ENCODE measurements at places on chromosomes 13 and 19.

- DNase-seq = no peak
Observed at GRCh38 chr13:65600702-65601101, 1629.4 kb downstream of the PCDH9 start.

DNA sequence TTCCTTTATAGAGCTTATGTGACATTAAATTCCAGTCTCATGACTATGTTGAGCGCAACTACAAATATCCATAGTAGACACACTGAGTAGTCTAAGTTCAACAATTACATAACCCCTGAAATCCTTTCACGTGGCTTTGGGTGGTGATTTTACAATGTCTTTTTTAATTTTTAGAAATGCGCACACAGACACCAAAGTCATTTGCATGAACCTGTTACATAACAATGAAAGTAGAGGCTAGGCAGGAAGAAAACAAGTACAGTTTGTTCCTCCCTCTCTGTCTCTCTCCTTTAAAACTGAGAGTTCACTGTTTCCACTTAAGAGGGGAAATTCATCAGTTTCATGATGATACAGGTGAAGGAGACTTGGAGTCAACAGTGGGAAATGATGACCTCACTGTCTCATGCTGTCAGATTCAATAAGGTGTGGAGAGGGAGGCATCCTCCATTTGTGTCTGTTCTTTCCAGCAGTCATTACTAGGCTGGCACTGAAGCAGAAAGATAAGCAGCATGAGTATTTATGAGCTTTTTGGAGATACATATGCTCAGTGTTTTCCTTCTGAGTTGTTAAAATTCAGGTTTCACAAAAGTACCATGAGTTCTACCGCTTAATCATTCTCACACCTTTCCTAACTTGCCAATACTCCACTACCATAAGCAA lies 201.8 kb downstream of the LHFPL6 start:
- DNase-seq = no peak

GRCh38 chr19:41114132-41114531 lies at the start of gene CYP2F1:
TSS of gene CYP2F1 (plus strand) at chr19:41114432. CDS start at chr19:41116189, 1,757 bp downstream.
- no peak for DNase-seq

DNA sequence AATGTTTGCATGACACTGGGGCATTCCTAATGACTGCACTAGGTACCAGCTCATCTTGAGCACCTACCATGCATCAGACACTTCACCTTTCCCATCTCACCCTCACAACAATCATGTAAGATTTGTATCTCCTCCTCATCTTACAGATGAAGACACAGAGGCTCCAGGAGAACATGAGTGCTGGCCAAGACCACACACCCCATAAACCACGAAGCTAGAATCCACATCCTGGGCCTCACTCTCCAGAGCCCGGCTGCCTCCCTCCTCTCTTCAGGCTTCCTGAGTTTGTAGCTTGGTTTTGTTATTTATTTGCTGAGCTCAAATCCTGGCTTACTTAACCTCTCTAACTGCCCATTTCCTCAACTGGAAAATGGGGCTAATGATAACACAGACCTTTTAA lies 25.9 kb downstream of the FAM216B start:
- no peak for DNase-seq

DNA sequence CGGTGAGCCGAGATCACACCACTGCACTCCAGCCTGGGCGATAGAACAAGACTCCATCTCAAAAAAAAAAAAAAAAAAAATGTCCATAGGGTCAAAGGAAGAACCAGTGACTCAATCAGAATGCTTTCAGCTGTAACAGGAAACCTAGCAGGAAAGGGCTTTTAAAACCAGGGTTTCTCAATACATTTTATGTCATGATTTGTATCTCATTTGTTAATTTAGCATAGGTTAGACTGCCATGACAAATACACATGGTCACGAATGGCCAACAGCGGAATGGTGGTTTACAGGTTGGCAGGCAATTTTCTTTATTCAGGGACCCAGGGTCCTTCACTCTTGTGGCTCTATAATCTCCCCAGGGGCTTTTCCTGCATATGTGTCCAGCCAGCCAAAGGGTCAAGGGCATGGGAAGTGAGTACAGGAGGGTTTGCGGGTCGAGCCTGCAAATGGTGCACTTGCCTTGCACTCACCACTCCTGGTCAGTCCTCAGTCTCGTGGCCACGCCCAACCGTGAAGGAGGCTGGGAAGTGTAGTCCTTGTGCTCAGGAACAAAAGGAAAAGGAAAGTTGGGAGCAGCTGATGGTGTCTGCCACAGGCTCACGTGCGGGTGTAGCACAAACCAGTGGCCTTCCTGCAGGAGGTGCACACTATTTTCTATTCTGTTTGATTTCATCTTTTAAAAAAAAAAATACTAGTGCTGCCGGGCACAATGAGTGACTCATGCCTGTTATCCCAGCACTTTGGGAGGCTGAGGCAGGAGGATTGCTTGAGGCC lies 14.8 kb downstream of the DHX34 start:
- DNase-seq = no peak

GRCh38 chr13:28410096-28410495 lies 84.8 kb downstream of the FLT1 start:
- DNase-seq = no peak

GRCh38 chr19:38441657-38442348 lies 8.3 kb downstream of the RYR1 start:
- no peak for DNase-seq

DNA sequence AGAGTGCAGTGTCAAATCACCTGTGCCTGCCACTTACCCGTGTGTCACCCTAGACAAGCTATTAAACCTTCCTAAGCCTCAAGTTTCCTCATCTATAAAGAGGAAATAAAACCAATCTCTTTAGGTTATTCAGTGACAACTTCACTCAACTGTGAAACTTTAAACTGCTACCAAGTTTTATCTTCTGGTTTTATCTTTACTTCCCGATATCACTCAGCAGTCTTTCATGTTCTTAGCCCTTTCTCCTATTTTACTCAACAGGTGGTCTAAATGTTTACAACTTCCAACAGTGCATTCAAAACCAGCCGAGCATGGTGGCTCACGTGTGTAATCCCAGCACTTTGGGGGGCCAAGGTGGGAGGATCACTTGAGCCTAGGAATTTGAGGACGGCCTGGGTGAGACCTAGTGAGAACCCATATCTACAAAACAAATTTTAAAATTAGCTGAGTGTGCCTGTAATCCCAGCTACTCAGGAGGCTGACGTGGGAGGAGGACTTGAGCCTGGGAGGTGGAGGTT lies 59.6 kb downstream of the GPALPP1 start:
- DNase-seq = no peak

DNA sequence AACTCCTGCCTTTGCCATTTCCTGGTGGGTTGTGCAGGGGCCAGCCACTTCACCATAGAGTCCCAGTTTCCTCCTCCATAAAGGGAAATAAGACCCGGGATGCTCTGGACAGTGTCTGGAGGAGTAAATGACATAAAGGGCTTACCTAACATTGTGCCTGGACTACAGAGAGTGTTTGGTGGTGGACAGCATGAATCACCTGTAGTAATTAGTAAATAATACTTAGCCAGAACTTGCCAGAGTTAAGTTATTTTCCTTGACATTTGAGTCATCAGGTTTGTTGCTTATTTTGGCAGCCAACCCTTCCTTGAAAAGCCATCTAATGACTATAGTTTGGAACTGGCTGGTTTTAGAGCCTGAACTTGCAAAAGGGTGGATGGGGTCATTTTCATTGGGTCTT lies 159.2 kb downstream of the SLC7A1 start:
- no peak for DNase-seq

DNA sequence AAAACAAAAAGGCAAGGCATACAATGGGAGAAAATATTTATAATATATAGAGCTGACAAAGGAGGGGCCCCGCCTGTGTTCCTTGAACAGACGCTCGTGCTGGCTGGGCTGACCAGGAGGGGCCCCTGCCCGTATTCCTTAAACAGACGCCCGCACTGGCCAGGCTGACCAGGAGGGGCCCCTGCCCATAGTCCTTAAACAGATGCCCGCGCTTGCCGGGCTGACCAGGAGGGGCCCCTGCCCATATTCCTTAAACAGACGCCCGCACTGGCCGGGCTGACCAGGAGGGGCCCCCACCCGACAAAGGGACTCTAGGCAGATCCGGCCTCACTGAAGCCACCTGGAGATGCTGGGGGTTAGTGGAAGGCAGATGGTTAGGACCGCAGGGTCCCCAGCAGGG lies 9.3 kb downstream of the ADPRHL1 start:
- no peak for DNase-seq

- DNase-seq = no peak
Observed at GRCh38 chr13:24905242-24905641, 141.3 kb downstream of the RNF17 start.

GRCh38 chr13:45807520-45808099 lies 43.9 kb downstream of the SIAH3 start:
- DNase-seq = peak; percentile 43

- no peak for DNase-seq
Observed at GRCh38 chr13:98761986-98762616, 9.6 kb upstream of the SLC15A1 start.

DNA sequence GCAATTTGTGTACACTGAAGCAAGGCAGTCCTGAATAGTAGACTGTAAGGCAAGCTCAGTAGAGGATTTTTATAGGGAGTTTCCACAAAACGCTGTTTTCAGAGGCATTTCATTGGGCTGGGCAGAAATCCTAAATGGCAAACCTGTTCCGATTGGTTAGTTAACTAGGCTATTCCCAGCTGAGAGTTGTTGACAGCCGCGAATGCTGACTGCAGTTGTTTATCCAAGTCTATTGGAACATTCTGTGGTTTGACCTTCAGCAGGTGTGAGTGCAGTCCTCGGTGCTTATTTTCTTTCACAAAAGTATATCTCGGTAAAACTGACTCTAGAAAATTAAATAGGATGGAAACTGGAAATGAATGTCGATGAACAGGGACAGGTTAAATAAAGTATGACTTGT lies 45.4 kb downstream of the TPT1 start:
- DNase-seq = no peak

- DNase-seq = no peak
Observed at GRCh38 chr13:59745392-59745788, 418.3 kb downstream of the DIAPH3 start.

DNA sequence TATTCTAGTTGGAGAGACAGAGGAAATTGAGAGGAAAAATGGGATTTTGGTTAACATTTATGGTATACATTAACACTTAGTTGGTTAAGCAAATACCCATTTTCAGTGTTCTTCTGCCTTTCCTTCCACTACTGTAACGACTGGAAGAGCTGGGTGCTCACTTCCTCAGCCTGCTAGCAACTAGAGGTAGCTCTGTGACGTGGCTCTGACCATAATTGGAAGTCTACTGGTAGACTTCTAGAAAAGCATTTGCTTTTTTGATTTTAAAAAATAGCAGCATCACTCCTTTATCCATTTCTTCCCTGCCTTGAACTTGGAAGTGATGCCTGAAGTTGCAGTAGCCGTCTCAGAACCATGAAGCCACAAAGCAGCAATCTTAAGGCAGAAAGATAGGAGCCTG lies 15.9 kb downstream of the NHLRC3 start:
- no peak for DNase-seq

Data from hippocampal formation (tissue), 2 donors.